Stimulated activated CD8-positive, alpha-beta memory T cell treated with anti-CD3 and anti-CD28 coated beads, Interleukin-7, amount 100 ng/mL, for 1 hour (primary cell): ENCODE measurements at places on chromosomes 1 and 21.
A peak's percentile ranks its signal among the peaks of the same experiment; 100 is the strongest.

DNA sequence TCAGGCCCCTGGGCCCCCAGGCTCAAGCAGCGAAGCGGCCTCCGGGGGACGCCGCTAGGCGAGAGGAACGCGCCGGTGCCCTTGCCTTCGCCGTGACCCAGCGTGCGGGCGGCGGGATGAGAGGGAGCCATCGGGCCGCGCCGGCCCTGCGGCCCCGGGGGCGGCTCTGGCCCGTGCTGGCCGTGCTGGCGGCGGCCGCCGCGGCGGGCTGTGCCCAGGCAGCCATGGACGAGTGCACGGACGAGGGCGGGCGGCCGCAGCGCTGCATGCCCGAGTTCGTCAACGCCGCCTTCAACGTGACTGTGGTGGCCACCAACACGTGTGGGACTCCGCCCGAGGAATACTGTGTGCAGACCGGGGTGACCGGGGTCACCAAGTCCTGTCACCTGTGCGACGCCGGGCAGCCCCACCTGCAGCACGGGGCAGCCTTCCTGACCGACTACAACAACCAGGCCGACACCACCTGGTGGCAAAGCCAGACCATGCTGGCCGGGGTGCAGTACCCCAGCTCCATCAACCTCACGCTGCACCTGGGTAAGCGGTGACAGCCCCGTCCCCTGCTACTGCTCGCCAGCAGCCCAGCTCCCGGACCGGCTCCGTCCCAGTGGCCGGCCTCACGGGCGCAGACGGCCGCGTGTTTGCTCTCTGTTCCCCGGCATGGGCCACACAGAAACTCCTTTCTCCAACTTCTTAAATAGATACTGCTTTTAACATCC is 539 bp downstream of the LAMC1 start:
- DNase-seq: no peak

GRCh38 chr21:44485254-44485793 is 30.0 kb downstream of the LRRC3 start:
- DNase-seq: no peak

DNA sequence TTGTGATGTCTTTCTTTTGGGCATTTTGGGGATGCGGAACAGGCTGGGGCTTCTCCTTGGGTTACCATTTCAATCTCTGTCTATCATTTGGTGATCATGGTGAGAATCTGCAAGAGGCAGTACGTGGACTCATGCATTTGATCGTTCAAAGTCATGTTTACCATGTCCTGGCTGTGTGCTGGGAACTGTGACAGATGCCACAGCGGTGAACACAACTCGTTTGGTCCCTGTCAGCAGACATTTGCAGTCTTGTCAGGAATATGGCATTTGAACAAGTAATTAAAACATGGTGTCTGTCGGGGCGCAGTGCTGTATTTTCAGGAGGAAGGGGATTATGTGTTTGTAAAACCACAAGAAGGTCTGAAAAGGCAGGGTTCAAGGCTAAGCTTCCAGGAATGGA is 103.3 kb upstream of the IGSF21 start:
- DNase-seq: no peak

DNA sequence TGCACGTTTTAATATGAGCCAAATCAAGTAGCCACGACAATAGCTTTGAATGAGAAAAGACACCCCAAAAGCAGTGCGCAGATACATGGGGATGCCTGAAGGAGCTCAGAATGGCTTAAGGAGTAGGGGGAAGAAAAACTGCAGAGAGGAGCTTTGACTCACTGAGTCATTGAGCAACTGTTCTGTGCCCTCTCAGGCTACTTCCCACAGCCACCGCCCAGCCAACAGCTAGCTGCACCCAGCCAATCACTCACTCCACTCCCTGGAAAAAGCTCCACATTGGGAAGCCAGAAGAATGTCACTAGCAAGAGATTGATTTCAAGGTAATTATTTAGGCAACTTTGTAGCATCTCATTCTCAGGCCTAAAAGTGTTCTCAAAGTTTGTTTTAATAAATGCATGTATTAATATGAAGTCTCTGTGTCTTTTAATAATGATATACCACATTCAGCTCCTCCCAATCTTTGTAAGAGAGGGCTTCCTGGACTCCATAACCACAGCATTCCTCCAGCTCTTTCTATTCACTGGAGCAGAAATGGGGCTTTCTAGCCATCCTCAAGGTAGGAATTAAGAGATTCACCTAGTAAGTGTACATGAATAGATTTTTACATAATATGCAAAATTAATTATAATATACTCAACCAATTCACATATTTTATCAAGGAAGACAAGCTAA is 16.8 kb downstream of the DUSP10 start:
- no peak for DNase-seq

GRCh38 chr1:26239936-26240335 is 5.9 kb downstream of the CEP85 start:
- no peak for DNase-seq

DNA sequence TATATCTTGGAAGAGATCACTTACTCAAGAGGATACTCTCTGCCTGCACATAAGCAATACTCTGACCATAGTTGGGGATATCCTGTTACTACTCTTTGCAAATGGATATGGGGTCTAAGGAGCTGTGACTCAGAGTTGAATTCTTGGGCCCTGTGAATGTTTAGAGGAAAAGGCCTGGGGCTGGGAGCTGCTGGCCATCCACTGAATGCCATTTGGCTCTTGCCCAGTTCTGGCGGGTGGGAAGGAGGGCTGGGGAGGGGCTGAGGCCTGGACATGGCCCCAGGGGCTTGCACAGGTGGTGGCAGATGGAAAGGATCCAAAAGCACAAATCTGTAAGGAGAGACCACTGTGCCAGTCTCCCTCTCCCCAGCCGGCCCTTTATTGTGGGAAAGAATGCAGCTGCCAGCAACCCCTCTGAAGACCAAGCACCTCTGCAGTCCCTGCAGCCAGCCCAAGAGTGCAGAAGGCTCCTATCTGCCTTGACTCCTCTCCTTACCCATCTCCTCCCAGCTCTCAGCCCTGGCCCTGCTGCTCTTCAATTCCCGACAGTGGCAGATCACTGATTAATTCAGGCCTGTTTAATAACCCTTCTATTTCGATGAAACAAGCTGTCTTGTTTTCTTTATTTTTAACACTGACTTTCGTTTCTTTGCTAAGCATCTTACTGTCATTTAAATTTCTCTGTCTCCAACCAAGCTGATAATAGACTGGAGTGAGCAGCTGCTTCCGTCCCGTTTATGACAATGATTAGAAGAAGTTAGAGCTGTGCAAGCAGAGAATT is 12.1 kb downstream of the PLXNA2 start:
- no peak for DNase-seq

- no peak for DNase-seq
Measured at GRCh38 chr1:59445040-59445439, 148.1 kb downstream of the FGGY start.

GRCh38 chr1:220955116-220955515 is 75.9 kb downstream of the HLX start:
- no peak for DNase-seq

GRCh38 chr1:194103516-194104246 is 917.3 kb upstream of the B3GALT2 start:
- no peak for DNase-seq

- DNase-seq: no peak
Measured at GRCh38 chr21:39874206-39874605, 7.0 kb downstream of the PCP4 start.

DNA sequence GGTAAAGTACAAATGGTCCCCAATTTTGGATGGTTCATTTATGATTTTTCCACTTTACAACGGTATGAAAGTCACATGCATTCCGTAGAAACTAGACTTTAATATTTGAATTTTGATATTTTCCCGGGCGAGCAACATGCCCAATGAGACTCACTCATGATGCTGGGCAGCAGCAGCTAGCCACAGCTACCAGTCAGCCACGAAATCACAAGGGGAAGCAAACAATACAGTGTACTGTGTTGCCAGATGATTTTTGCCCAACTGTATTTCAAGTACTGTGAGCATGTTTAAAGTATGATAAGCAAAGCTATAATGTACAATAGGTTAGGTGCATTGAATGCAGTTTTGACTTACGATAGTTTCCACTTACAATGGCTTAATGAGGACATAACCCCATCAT is 266.8 kb downstream of the VAV3 start:
- no peak for DNase-seq

GRCh38 chr1:42982641-42983040 is 24.0 kb upstream of the SLC2A1 start:
- no peak for DNase-seq

- peak; percentile 59 for DNase-seq
Measured at GRCh38 chr1:161069731-161070270, at the start of gene ARHGAP30. TSS of gene ARHGAP30 (minus strand) at chr1:161069891. CDS start at chr1:161069624, 267 bp downstream.

- DNase-seq: no peak
Measured at GRCh38 chr1:8670371-8670818, 147.0 kb downstream of the RERE start.

GRCh38 chr21:31347435-31348032 is 3.5 kb upstream of the TIAM1 start:
- DNase-seq: no peak

DNA sequence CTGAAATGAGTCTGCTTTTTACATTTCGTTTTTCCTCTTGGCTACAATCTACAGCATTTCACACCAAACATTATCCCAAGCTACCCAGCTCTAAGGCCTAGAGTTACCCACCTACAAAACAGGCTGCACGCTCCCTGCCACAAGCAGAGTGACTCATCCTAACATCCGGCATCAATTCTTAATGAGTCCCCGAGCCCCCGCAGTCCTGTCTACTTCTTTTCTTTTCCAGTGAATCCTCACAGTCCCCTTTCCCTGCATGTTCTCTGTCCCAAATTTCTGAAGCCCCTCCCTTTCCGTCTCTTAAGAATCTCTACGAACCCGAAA is 650 bp downstream of the PCNX2 start:
- peak; percentile 14 for DNase-seq

- no peak for DNase-seq
Measured at GRCh38 chr1:195462646-195463045, 1145.6 kb downstream of the KCNT2 start.

- no peak for DNase-seq
Measured at GRCh38 chr1:181102841-181103240, 14.3 kb downstream of the IER5 start.

DNA sequence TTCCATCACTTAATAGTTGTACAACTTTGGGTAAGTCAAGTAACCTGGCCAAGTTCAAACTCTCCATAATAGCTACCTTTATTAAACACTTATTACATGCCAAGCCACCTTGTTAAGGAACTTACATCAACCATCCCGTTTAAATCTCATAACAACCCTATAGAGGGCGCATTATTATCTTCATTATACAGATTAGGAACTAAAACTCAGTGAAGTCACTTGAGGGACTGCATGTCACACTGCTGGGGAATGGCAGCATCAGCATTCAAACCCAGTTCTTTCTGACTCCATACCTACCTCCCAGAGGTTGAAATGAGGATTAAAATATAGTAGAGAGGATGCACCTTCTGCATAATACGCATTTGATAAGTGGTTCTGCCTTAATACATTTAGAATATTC is 47.1 kb upstream of the PLA2G2C start:
- no peak for DNase-seq

GRCh38 chr1:163701783-163702374 is 380.1 kb downstream of the NUF2 start:
- DNase-seq: no peak

GRCh38 chr1:66388913-66389312 is 145.0 kb upstream of the SGIP1 start:
- DNase-seq: no peak

GRCh38 chr1:207876131-207876530 is 34.8 kb downstream of the CD34 start:
- no peak for DNase-seq

DNA sequence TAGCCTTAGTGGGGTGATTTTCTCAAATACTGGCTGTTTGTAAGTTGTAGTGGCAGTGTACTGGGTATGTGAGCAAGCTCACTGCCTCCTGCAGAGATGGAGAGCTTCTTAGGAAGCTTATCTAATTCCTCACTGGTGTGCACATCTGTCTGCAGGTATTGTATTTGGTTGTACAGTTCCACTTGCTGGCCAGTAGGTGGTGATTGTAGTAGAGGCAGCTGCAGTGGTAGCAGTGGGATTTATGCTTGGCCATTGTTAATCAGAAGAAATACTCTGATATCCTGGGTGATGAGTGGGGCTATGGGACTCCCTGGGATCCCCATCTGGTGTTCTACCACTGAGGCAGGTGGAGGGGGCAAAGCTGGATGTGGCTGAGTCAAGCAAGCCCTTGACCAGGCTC is 276.1 kb upstream of the SPAG17 start:
- no peak for DNase-seq

DNA sequence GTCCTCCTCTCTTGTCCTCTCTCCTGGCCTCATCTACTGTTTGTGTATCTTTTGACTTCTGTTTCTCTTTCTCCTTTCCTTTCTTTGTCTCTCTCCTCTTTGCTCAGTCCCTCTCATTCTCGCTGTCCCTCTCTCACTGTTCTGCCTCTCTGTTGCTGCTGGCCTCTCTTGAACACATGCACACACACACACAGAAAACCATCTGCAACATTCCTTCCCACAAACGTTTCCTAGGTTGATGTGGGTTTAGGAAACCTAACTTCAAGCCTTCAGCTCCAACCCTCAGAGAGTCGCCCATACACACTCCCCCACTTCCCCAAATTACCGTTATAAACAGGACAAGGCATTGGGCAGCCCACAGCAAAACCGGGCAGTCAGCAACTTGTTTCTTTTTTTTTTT is 10.9 kb upstream of the SSBP3 start:
- DNase-seq: no peak

GRCh38 chr1:29669158-29669871 is 433.0 kb downstream of the PTPRU start:
- DNase-seq: no peak
